ENCODE measurements at places on chromosomes 16 and 17.
A peak's percentile ranks its signal among the peaks of the same experiment; 100 is the strongest.

DNA sequence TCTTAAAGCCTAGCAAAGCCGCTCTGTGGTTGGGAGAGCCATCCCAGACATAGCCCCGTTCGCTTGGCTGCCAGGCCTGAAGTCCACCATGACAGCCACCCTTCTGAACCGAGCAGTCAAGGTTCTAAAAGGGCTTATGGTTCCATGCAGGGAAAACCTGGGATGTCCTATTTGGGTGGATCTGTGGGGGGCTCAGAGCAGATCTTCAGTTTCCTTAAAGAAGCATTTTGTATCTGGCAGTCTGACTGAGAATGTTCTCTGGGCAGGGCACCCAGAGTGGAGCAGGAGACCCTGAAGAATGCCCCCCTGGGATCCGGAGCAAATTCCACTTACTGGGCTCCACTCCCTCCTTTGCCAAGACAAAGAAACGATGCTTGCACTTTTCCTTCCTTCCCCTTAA lies 127.2 kb downstream of the IRX5 start:
- DNase-seq = no peak

DNA sequence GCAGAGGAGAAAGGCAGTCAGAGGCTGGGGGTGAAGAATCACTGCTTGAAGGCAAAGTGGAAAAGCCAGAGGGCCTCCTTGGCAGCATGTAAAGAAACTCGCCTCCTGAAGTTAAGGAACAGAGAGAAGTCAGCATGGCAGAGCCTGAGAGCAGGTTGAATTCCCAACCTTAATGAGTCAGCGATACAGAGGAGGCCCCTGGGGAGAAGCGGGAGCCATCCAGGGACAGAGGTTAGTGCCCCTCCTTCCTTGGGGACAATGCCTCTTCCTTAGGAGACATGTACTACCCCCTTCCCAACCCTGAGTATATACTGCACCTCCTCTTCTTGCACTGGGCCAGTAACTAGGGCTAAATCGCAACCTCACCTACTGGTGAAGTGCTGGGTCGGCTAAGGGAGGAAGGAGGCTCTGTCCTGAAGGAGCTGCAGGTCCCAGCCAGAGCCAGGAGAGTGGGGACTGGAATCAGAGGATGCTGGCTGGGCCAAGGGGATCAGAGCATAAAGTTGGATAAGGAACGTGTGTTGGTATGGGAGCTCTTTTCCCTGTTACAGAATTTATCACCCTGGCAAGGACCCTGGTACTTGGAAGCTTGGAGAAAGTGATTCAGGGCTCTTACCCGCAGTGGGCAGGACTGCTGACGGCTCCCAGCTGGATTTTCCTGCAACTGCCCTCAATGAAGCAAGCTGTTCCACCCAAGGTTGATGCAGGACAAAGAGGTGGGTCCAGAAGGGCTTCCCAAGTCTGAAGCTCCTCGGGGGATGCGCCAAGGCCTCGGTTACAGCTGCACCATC lies 5.4 kb upstream of the AANAT start:
- DNase-seq = no peak

GRCh38 chr17:36498155-36498554 lies 11.7 kb downstream of the ZNHIT3 start:
- DNase-seq = no peak

DNA sequence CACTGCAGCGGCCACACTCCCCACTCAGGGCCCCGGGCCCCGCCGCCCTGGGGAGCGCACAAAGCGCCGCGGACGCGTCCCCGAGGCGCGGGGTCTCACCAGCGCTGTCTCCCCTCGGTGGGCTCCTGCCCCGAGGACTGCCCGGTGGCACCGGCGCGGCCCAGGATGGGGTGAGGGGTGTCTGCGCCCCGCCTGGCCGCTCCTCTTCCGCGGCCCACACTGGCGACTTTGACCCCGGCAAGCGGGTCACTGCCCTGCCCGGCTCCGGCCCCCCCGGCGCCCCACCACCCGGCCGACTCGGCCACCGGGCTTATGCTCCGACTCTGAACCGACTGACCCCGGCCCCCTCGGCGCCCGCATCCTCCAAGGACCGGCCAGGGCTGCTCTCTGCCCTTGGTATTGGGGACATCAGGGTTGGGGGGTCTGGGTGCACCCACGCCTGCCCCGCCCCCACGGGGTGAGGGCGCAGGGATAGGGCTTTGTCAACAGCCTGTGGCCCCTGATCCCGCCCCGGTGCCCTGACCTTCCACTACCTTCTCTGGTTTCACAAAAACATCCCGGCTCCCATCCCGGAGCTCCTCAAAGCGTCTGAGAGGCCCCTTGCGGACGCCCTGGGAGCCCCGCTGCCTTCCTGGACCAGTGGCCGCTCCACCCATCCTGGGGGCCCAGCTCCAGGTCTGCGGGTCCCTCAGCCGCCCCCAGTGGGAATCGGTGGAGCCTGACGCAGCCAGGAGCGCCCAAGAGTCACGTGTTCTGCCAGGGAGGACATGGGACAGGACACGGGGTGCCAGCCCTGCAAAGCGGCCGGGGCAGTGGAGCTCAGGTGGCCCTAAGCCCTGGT lies 829 bp downstream of the GCGR start:
- no peak for DNase-seq

- DNase-seq = no peak
Measured at GRCh38 chr16:67201411-67202345, 2.7 kb downstream of the ELMO3 start.

DNA sequence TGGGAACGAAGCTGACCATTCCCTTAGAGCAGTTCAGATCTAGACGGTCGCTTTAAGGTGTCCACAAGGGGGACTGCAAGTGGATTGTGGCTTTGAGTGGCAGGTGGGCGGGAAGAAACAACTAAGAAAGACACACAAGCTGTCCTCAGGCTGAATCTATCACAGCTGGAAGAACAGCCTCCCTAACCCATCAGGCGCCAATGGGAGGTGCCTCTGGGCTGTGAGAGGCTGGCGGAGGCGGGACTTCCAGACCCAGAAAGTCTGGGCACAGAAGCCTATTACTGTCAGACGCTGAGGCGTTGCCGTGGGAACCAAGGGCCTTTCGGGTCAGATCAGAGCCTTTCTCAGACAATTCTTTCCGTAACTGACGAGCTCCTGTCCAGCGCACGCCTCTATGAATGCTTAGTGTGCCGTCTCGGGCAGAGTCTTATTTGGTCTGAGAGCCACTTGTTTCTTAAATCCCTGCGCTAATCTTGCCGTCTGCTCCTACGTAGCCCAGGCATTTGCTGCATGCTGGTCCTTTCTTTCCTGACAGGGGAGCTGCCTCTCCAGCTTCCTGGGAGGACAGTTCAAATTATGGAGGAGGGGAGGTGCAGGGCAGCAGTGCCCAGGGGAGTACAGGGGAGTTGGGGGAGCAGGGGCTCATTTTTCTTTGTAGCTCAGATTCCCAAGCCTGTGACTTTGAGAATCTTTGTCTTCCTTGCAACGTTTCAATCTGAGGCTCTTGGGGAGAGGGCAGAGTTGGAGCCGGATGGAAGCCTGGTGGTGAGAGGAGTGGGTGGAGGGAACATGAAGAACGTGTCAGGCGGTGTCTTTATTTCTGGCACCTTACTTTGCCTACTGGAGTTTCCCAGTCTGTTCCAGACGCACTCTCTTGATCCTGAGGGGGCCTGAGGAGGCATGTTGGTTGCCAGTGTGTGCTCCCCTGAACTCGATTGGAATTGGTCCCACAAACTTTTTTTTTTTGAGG lies 618.7 kb downstream of the KCNJ18 start:
- no peak for DNase-seq

DNA sequence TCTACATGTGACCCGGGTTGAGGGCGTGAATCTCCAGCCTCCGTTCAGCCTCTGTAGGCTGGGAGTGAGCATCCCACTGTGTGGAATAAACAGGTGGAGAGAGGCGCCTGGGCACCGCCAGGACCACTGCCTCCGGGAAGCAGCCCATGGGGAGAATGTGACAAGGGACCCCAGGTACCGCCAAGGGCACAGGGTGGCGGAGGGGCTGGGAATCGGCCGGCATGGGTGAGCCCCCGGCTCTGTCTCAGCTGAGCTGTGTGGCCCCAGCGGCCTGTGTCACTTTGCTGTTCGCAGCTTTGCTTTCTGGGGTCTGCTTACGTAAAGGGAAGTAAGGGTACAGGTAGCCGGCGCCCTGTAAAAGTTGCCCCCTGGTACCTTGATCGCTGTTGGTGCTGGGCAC lies 11.5 kb downstream of the GSE1 start:
- no peak for DNase-seq

DNA sequence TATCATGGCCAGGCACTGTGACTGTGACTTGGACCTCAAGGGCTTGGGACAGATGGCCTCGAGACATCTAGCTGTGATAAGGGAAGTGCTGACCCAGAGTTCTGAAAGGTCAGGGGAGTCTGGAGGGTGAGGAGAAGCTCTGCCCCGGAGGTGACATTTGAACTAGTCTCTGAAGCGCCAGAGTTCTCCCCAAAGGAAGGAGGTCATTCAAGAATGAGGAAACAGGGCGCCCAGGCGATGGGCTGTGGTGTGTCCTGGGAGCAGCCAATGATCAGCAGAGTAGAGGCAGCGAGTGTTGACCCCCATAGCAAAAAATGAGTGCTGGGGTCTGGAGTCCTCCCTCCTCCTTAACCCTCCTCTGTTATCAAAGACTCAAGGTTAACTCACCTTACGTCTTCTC lies 4.9 kb downstream of the STARD3 start:
- no peak for DNase-seq

DNA sequence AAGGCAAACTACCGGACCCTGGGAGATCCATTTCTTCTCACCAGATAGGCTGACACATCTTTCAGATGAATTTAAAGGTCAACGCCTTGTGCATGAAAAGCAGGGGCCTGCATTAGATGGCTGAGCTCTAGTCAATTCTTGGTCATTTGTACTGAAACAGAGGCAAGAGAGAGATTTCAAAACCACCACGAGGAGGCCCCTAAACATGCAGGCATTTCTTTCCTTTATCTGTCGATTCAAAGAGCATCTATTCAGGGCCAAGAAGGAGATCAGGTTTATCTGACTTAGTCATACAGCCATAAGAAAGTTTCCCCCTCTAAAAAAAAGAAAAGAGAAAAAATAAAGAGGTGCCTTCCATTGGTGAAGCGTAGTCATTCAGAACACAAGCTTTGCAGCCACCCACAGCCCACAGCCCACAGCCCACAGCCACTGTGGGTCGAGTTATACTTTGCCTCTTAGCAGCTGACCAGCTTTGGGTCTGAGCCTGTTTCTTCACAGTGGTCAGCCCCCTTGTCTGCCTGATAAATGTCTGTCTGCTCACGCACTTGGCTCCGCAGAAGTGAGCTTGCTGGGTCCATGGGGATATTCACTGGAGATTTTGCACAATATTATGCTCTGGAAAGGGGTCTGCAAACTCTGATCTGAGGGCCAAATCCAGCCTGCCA lies 207.5 kb downstream of the CDH13 start:
- no peak for DNase-seq

- DNase-seq = no peak
Measured at GRCh38 chr16:5031601-5032000, 2.1 kb downstream of the NAGPA start.

GRCh38 chr17:21676281-21677111 lies 15.8 kb upstream of the KCNJ18 start:
- no peak for DNase-seq

GRCh38 chr16:86854626-86855294 lies 276.4 kb downstream of the FOXL1 start:
- no peak for DNase-seq

- peak; percentile 97 for DNase-seq
Measured at GRCh38 chr16:30984669-30985400, at the start of gene HSD3B7. HSD3B7 (plus strand) TSS chr16:30985207; CDS start chr16:30985659, 452 bp downstream.

GRCh38 chr17:80169107-80169506 lies 723 bp upstream of the CARD14 start:
- DNase-seq = no peak

- no peak for DNase-seq
Measured at GRCh38 chr16:78251115-78251514, 151.7 kb downstream of the WWOX start.

DNA sequence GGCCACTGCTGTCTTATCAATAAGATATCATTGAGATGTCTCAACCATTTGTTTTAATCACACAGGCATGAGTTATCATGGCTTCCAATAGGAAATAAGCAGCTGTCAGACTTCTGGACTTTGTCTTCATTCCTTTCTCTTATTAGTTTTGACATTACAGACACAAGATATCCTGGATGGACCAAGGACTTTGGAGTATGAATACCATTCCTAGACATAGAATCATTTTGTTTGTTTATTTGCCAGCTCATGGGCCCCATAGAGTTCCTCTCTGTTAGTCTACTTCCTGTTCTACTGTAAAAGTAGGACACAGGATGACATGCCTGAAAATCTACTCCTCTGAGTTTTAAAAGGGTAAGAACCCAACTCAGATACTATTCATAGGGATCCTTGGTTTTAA lies 77.7 kb upstream of the KCNJ16 start:
- no peak for DNase-seq

DNA sequence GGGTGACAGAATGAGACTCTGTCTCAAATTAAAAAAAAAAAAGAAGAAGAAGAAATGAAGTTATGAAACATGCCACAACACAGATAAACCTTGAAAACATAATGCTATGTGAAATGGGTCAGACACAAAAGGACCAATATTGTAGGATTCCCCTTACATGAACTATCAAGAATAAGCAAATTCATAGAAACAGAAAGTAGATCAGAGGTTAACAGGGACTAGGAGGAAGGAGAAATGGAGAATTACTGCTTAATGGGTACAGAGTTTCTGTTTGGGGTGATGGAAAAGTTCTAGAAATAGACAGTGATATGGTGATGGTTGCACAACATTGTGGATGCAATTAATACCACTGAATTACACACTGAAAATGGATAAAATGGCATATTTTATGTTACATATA lies 16.3 kb downstream of the RANBP10 start:
- no peak for DNase-seq

DNA sequence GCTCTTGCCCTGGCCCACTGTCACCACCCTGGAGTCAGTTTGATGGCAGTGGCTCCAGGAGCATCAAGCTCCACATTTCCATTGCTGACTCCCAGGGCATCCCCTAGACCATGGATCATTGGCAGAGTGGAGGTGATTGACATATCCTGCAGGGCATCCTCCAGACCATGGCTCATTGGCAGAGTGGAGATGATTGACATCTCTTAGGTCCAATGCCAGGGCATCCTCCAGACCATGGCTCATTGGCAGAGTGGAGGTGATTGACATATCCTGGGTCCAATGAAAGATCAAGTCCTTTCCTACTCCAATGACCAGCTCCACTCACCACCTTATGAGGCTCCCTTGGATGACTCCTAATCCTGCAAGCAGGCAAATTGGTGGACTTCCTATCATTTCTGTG lies 174.3 kb upstream of the NLRP1 start:
- no peak for DNase-seq

DNA sequence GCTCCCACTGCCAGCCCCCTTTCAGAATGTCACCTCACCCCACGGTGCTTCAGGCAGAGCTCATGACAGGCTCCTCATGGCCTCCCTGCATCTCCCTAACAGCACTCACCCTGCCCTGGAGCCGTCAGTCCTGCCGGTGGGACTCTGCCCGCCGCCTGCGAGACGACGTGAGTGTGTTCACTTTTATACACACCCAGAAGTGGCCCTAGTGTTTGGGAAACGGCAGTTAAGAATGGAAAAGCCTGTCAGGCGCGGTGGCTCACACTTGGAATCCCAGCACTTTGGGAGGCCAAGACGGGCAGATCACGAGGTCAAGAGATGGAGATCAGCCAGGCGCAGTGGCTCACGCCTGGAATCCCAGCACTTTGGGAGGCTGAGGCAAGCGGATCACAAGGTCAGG lies 12.3 kb upstream of the CYTH1 start:
- no peak for DNase-seq

Measured in D721Med (cell line).